Right hindlimb (tissue), 1 donor: ENCODE measurements at places on chromosomes 12 and 14.

DNA sequence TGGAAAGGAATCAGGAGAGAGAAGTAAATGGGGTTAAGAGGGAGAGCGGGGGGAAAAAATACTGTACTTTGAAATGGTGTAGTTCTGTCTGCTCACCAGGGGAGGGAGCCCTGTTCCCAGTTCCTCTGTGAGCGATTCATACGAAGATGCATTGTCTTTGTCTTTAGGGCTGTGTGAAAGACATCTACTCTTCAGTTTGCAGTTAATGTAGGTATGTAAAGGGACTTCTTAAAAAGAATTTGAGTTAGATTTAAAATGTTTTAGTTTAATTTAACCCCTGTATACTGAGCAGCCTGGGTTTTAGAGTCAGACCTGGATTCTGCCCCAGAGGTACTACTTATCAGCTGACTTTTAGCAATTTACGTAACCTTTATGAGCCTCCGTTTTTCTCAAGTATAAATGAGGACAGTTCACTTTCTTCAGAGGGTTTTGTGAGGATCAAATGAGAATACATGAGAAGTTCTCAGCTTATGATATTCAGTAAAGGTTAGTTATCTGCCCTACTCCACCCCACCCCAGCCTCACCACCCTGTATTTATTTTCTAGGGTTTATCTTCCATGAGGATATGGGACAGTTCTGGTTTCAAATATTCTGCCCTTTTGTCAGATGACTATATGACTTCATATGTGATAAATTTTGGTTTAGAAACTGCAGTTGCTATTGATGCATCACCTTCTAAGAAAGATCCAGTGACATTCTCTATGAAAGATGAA, 82.5 kb upstream of the EVL start:
- peak; percentile 69 for DNase-seq

GRCh38 chr12:52089491-52089890, 10.0 kb downstream of the SMIM41 start:
- no peak for DNase-seq

DNA sequence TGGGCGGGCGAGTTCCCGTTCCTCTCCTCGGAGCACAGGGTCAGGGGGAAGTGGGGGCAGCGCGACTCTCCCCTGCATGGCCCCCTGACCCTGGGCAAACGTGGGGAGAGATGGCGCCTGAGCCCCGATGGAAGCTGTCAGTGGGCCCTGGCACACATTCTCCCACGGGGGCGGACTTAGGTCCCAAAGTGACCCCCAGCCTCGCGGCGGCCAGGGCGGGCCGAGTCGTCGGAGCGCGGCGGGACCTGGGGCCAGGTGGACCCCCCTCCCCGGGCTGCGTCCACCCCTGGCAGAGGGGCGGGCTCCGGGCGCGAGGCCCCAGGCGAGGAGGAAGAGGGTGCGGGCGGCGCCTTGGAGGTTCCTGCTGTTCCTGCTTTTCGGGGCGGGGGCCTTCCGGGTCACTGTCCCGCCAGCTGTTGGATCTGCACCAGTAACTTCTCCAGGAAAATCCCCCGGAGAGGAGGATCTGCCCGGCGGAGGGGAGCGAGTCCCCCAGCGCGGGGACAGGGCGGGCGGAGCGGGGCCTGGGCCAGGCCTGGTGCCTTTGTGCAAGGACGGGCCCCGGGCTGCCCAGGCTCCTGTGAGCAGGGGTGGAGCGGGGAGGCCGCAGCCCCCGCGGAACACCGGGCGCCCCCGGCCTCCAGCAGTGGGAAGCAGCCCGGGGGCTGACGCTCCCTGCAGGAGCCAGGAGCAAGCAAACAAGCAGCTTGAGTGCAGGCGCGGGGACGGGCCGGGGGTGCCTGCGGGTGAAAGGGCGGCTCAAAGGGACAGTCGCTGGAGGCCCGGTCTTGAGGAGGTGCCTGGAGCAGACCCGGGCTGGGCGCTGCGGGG, 15.3 kb downstream of the TNFAIP2 start:
- no peak for DNase-seq

DNA sequence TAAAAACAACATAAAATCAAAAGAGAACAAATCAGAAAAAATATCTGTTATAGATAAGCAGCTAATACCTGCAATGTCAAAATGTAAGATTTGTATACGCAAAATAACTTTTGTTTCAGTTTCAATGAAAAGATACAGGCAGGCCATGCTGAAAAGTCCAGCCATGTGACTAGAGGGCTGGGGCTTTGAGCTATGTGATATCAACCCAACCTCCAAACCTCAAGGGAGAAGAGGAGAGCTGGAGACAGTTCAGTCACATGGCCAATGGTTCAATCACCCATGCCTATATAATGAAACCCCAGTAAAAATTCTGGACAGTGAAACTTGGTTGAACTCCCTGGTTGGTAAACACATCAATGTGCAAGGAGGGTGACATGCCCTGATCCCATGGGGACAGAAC, 5.3 kb downstream of the COX16 start:
- DNase-seq: no peak

DNA sequence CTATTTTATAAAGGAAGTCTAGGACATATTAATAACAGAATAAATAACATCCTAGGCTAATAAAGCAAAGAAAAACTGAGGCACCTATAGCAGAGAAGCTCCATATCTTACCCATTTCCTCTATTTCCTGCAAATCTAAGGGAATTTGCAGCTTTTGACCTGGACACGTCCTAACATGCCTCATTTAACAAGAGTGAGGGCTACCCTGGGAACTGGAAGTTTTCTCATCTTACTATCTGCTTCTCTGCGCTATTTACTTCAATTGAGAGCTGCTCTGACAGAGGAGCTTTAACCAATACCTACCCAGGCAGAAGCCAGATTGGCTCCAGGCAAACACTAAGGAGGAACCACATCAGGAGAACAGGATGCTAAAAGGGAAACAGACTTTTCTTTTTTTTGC, 5.7 kb downstream of the YBX3 start:
- no peak for DNase-seq

- no peak for DNase-seq
These were observed 6.9 kb downstream of the CLBA1 start for GRCh38 chr14:104992501-104992900.

GRCh38 chr14:68941820-68942219, 37.3 kb downstream of the ACTN1 start:
- DNase-seq: peak; percentile 46
